ENCODE measurements at places on chromosomes 4 and X. TPM values are rescaled to one million over a fixed set of nuclear protein-coding genes. Genes with fewer than 3 reads are reported as not detected.

Gene TNIP3
- total RNA-seq, result not detected

Gene TIMP1
- 225 TPM for total RNA-seq

GRCh38 chrX:64570204-64570603 lies 175.0 kb upstream of the MTMR8 start:
- DNase-seq, result no peak
- H3K4me1 ChIP-seq, result no peaks in the 10 kb centered on the region
- no peak overlapping the region for H3K4me3 ChIP-seq
- no peak overlapping the region for H3K27ac ChIP-seq
- H3K27me3 ChIP-seq, result no peaks in the 10 kb centered on the region
- no peaks in the 10 kb centered on the region for H3K36me3 ChIP-seq

DNA sequence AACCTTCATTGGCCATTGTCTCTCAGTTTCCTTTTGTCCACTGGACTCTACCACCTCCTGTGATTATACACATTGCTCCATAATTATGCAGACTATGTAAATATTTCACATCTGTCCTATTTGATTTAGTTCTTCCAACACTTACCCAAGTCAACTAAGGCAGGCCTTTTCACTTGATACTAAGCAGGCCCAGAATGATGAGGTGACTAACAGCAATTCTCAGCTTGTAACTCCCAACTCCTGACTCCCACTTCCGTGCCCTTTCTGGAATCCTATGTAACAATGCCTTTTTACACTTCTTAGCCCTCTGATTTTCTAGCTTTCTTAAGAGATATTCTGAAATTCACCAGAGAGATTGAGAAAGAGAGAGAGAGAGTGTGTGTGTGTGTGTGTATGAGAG lies 6.6 kb downstream of the PAK3 start:
- no peak overlapping the region for H3K4me3 ChIP-seq
- no peaks in the 10 kb centered on the region for H3K36me3 ChIP-seq
- DNase-seq, result no peak
- no peaks in the 10 kb centered on the region for H3K27me3 ChIP-seq
- no peaks in the 10 kb centered on the region for H3K4me1 ChIP-seq

Gene CXCL10
- not detected for total RNA-seq

DNA sequence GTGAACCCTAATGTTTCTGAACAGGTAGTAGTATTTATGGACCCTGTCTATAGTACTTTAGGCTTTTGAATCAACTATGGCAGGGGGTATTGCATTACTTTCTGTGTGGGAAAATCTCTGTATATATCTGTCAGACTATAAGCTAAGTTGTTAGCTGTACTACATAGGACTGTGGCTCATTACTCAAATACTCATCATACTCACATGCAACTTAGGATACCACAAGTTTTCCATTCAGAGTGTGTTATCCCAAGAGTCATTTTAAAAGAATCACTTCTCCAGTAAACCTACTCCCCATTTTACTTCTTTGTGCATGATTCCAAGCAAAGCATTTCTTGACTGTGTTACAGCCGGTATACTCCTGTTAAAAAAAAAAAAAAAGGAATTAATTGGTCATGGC lies 95.6 kb downstream of the PHOX2B start:
- H3K4me3 ChIP-seq, result no peak overlapping the region
- no peaks in the 10 kb centered on the region for H3K27me3 ChIP-seq
- H3K27ac ChIP-seq, result no peak overlapping the region
- DNase-seq, result no peak
- H3K4me1 ChIP-seq, result peaks cover 2% of the 10 kb centered on the region

Gene RENBP
- 1.3 TPM for total RNA-seq

DNA sequence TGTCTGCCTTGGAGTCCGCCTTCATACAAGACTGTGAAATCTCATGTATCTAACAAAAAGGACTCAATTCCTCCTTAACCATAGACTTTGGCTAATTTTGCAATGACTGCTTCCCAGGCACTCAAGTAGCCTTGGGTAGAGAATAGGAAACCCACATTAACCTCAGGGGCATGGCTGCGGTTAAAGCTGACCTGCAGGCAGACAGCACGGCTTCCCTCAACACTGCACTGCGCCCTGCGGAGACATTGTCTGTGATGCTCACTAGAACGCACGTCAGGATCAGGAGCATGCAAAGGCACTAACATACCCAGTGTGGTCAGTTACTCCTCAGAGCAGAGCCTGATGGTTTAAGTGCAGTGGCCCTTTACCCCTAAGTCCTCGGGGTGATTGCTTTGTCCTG lies 10.3 kb upstream of the GPR143 start:
- no peaks in the 10 kb centered on the region for H3K36me3 ChIP-seq
- DNase-seq, result no peak
- H3K27me3 ChIP-seq, result no peaks in the 10 kb centered on the region

- H3K4me1 ChIP-seq, result peaks cover 62% of the 10 kb centered on the region
- no peaks in the 10 kb centered on the region for H3K27me3 ChIP-seq
- H3K36me3 ChIP-seq, result no peaks in the 10 kb centered on the region
- no peak overlapping the region for H3K4me3 ChIP-seq
- no peak for DNase-seq
Measured at GRCh38 chr4:151319490-151319889, 5.9 kb downstream of the SH3D19 start.

DNA sequence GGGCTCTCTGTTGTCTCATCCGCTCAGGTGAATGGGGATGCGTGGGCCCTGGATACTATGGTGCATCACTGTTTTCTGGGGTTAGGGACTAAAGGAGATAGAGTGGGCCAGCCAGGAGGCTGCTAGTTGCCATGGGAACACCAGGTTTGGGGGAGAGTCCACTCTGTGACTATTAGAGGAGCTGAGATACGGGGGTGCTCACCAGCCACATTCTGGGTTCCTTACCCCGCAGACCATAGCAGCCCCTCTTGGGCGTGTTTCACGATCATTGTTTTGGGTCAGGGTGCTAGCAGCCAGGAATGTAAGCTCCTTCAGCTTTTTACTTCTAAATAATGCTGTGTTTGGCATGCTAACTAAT lies 4.6 kb downstream of the EFNB1 start:
- no peak overlapping the region for H3K27ac ChIP-seq
- DNase-seq, result no peak
- H3K36me3 ChIP-seq, result no peaks in the 10 kb centered on the region
- H3K27me3 ChIP-seq, result no peaks in the 10 kb centered on the region

DNA sequence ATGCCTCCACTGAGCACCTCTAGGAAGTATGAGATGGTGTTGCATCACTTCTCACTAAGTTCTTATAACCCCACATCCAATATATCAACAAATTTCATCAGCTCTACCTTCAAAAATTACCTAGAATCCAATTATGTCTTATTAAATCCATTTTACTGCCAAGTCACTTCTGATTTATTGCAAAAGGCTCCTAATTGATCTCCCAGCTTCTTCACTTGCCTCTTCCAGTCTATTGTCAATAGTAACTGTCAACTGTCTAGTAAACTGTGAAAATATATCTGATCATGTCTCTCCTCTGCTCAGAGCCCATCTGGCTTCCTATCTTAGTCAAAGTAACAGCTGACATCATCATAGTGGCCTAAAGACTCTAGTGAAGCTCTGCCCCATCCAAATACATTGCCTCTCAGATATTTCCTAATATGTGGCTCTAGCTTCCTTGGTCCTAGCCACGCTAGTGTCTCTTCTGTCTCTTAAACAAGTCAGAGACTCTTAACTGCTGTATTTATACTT lies 414.5 kb upstream of the ATOH1 start:
- H3K27ac ChIP-seq, result no peak overlapping the region
- H3K27me3 ChIP-seq, result no peaks in the 10 kb centered on the region
- DNase-seq, result no peak
- H3K4me3 ChIP-seq, result no peak overlapping the region
- no peaks in the 10 kb centered on the region for H3K4me1 ChIP-seq
- no peaks in the 10 kb centered on the region for H3K36me3 ChIP-seq

Gene TSPAN7
- total RNA-seq, result 2.9 TPM

GRCh38 chr4:107333518-107333917 lies 297.4 kb upstream of the DKK2 start:
- DNase-seq, result no peak
- no peaks in the 10 kb centered on the region for H3K36me3 ChIP-seq
- no peaks in the 10 kb centered on the region for H3K4me1 ChIP-seq
- no peak overlapping the region for H3K4me3 ChIP-seq
- no peaks in the 10 kb centered on the region for H3K27me3 ChIP-seq

DNA sequence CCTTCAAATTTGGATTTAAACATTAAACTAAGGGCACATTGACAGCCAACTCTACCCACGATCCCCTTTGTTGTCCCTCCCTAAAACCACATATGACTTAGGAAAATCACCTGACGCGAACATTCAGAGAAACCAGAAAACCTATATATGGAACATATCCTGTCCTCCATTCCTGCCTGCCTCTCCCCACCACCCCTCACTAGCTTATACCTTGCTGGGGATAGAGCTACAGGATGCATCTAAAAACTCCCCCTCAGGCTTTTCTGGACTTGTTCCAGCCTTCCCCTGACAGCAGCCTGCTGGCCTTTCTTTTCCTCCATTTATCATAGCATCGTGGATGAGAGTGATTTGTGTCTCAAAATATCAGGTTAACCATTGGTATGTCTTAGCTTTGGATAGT lies 8.8 kb downstream of the STK26 start:
- DNase-seq, result no peak
- H3K36me3 ChIP-seq, result no peaks in the 10 kb centered on the region
- no peaks in the 10 kb centered on the region for H3K4me1 ChIP-seq
- no peaks in the 10 kb centered on the region for H3K27me3 ChIP-seq
- H3K4me3 ChIP-seq, result no peak overlapping the region
- H3K27ac ChIP-seq, result no peak overlapping the region

GRCh38 chr4:140174543-140174942 lies 20.6 kb upstream of the MAML3 start:
- H3K27me3 ChIP-seq, result no peaks in the 10 kb centered on the region
- DNase-seq, result no peak
- no peaks in the 10 kb centered on the region for H3K36me3 ChIP-seq
- H3K27ac ChIP-seq, result no peak overlapping the region
- H3K4me3 ChIP-seq, result no peak overlapping the region

DNA sequence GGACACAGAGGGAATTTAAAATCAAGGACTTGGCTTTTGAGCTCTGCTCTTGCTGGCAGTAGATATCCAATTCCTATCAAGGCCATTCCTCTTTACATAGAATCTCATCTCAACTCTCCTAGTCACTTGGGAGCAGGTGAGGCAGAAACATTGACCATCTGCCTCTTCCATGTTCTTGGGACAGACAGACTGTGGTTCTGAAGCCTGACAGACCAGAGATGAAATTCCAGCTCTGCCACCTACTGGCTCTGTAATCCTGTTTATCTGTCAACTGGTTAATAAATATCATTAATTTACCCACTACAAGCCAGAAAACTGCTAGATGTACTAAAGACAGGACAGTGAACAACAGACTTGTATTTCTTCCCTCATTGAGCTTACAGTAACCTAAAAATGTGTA lies 300.8 kb downstream of the ADGRL3 start:
- no peaks in the 10 kb centered on the region for H3K27me3 ChIP-seq
- H3K4me3 ChIP-seq, result no peak overlapping the region
- H3K36me3 ChIP-seq, result no peaks in the 10 kb centered on the region
